ENCODE measurements at places on chromosomes 3 and 15.

DNA sequence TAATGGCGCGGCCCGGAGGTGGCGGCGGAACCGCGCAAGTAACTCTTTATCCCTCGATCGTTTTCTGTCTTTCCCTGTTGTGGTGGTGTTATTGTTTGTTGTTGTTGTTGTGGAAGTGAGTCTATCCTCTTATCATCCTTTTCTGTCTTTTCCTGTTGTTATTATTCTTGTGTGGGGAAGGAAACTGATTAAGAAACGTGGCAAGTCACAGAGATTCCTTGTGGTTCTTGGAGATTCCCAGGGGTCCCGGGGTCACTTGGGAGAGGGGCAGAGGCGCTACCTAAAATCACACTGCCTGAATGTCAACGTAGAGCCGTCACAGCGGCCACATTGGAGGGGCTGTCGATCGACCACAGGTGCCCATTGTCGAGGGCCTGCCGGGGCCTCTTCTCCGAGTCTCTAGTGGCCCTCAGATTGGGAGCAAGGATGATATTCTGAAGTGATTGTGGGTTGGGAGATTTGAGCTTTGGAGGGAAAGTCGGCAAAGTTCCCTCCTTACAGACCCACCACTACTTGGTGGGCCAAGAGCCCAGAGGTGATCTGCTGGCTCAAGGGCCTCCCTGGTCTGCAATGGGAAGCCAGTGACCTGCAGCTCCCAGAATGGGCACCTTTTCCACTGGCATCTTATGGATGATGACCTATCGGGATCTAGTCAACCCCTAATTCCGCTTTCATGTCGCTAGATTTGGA, 790 bp downstream of the PARP14 start:
- DNase-seq: no peak

- DNase-seq: no peak
Observed at GRCh38 chr15:83474578-83474977, 27.4 kb downstream of the SH3GL3 start.

GRCh38 chr3:186882150-186882524, 39.6 kb downstream of the ADIPOQ start:
- DNase-seq: no peak

DNA sequence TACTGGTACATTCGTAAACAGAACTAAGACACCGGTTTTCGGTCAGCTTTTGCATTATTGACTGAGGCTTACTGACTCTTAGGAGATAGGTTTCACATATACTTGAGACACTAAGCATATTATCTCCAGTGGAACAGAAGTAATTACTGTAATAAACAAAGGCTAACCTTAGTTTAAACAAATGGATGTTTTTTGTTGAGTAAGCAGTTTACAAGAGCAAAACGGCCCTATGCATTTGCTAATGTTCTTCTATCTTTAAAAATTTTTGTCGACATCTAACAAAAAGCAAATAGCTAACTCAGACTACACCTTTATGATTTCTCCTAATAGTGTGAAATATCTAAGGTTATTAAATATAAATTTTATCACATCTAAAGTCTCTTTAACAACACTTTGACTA, 664.5 kb downstream of the ROBO1 start:
- DNase-seq: no peak

DNA sequence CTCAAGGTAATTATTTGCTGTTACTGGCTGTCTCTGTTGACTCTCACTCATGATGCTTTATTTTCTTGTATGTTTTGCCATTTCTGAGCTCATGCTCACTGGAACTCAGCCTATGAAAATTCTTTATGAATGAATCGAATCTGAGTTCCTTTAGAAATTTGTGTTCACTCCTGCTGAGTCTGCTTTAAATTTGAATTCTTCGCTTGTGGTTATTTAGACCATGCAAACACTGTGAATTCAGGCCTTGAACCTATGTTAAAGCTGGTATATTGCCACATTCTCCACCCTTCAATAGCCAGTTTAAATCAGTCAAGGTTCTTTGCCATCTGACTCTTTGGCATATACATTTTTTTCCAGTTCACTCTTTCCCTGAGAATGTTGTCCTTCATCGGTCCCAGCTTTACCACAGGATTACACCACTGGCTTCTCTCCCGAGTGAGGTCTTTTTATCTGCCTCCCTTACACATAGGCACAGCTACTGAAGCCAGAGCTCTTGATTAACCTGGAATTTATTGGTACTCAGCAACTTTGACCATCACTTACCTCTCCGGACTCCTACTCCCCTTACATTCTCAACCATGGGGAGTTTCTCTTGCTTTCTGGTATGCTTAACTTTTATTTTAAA, 400.6 kb downstream of the VPS13C start:
- no peak for DNase-seq

GRCh38 chr3:197308591-197308990, 10.2 kb upstream of the DLG1 start:
- DNase-seq: peak; percentile 69

DNA sequence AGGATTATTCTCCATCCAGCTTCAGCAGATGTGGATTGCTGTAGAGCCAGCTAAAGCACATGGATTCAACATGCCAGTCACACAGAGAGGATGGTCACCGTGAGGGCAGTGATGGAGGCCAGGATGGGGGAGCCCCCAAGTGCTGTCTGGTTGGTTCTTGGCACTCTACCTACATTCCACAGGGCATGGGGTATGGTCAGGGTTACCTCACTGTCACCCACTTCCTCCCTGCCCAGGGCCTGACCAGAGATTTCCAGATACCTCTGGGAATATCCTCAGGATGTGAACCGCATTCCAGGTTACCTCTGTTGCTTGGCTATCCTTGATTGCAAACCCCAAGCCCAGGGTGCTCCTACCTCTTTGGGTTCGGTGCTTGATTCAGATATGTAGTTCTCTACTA, 147.3 kb upstream of the TRIM42 start:
- no peak for DNase-seq

DNA sequence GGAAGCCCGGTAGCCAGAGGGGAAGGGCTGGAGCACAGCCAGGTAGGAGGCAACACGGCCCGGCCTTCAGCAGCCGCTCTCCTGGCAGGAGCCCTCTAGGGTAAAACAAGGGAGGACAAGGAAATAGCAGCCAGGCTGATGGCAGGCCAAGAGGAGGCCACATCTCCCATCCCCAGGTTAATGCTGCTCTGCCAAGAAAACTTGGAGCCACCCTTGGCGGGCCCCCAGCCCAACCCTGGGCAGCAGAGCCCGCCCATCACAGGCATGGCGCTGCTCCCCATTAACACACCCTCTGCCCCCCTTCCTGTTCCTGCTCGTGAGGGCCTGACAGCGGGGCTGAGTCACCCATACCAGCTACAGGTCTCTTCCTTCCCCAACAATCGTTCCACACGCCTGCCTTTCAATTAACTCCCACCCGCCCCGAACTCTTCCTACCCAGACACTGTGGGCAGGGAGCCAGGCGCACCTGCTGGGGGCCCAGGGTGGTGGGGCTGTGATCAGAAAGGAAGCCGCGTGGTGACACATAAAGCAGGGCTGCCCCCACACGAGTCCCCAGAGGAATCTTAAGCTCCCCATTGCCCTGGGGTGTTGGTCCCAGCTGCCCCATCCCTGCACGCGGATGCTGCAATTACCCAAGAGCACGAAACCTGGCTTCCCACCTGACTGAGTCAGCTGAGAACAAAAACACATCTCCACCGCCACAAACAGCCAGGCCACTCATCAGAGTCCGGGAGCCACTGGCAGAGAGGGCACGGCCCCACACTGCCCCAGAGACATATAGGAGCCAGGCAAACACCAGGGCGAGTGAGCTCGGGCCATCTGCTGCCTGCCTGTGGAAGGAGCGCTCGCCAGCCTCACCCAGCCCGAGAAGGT, at the start of gene C15orf62:
Gene C15orf62 (plus strand): TSS at position 707 of the 873 bp plus-strand sequence. CDS start 516 bp downstream, outside the sequence.
- DNase-seq: no peak

DNA sequence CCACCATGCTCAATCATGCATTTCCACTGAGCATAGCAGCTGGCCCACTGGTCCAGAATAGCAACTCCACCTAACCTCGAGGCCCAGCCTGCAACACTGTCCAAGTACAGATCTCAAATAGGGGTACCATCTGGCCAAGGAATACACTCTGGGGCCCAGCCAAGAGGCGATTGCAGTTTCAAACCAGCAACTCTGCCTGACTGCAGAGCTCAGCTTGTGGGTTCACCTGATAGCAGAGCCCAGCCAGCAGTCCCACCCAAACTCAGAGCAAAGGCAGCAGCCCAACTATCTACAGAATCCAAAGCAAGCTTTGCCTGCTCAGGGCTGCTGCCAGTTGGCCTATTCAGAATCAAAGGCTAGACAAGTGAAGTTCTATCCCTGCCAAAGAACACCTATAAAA, 30.5 kb downstream of the POLQ start:
- DNase-seq: no peak

DNA sequence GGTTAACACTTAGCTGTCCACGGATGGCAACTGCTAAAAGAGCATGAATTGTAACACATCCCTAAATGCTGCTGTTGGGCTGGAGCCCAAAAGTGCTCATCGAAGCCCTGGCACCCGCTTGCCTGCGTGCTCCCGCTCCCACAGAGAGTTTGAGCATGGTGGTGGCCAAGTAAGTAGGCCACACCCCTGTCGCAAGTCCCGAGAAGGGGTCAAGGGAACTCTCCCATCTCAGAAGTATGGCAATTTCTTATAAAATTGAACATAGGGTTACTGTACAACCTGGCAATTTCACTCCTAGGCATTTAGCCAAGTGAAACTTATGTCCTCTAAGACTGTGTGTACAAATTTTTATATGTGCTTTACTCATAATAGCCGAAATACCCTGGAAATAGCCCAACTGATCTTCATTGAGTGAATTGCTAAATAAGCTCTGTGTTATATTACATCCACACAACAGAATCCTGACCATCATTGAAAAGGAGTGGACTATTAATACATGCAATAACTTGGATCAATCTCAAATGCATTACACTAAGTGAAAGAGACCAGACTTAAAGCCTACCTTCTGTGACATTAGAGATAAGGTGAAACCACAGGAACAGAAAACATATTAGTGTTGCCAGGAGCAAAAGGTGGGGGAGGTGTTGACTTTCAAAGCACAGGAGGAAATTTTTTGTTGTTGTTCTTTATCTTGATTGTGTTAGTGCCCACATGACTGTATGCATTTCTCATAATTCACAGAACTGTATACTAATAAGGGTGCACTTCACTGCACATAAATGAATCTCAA, 1.5 kb upstream of the GCSAM start:
- no peak for DNase-seq

DNA sequence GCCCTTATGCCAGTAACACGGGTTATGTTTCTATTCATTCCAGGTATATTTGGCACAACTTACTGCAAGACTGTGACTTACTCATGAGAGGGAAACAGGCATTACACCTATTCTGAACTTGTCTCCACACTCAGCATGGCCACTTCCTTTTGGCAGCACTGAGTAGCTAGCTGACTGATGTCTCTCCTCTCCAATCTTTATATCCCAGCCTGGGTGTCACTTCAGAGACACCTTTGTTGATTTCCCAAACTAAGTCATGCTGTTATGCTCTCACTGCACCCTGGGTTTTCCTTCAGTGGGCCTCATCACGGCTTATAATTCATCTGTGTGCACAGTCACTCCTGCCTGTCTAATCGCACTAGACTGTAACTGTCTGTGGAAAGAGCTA, 114.8 kb downstream of the MYLK start:
- no peak for DNase-seq

DNA sequence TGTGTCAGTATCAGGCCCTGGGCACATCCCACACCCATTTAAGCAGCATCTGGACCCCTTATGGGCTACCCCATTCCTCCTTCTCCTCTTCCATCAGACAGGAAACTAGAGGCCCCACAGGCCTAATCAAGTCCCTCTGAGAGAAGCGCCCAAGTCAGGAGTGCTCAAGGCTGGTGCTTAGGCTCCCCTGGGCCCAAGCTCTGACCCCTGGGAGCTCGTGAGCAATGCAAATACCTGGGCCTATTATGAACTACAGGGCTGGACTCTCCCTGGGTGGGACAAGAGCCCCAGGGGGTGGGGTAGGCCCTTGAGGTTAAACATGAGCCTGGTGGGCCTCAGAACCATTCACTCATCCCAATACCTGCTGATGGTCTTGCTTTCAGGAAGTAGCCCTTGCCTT, 57.4 kb downstream of the SEMA3G start:
- no peak for DNase-seq

- peak; percentile 48 for DNase-seq
Observed at GRCh38 chr15:80736560-80736959, 41.5 kb downstream of the ABHD17C start.

Data from COLO829 (cell line).